ENCODE measurements at places on chromosomes 16 and 17. TPM values are rescaled to one million over a fixed set of nuclear protein-coding genes. Genes with fewer than 3 reads are reported as not detected.

The ALOX12B gene
- total RNA-seq: 0.19 TPM

The CCL17 gene
- total RNA-seq: not detected

The ZG16 gene
- total RNA-seq: not detected

The RABEP2 gene
- 43.0 TPM for total RNA-seq

The SBK1 gene
- 0.03 TPM for total RNA-seq

The SYCE1L gene
- 3.3 TPM for total RNA-seq

The STH gene
- not detected for total RNA-seq

The MYLK3 gene
- 0.41 TPM for total RNA-seq

The BAIAP3 gene
- total RNA-seq: 2.0 TPM

The KCNJ18 gene
- not detected for total RNA-seq

The ANKRD40CL gene
- not detected for total RNA-seq

The APOBR gene
- 0.05 TPM for total RNA-seq

The KRT40 gene
- not detected for total RNA-seq

The KRT13 gene
- total RNA-seq: not detected

The PLLP gene
- not detected for total RNA-seq

The OR1F1 gene
- not detected for total RNA-seq

The CHST4 gene
- total RNA-seq: not detected

The VAT1L gene
- 2.3 TPM for total RNA-seq

The TBC1D28 gene
- total RNA-seq: not detected

The CD2BP2 gene
- total RNA-seq: 97.2 TPM

The CFAP119 gene
- total RNA-seq: 21.3 TPM

The CHST5 gene
- total RNA-seq: 0.16 TPM

The TP53TG3C gene
- 1.1 TPM for total RNA-seq

Measured in A375 (cell line).